Stimulated activated CD8-positive, alpha-beta memory T cell treated with anti-CD3 and anti-CD28 coated beads, Interleukin-15, amount 100 ng/mL, for 24 hours (primary cell): ENCODE measurements at places on chromosomes 6 and 20.

DNA sequence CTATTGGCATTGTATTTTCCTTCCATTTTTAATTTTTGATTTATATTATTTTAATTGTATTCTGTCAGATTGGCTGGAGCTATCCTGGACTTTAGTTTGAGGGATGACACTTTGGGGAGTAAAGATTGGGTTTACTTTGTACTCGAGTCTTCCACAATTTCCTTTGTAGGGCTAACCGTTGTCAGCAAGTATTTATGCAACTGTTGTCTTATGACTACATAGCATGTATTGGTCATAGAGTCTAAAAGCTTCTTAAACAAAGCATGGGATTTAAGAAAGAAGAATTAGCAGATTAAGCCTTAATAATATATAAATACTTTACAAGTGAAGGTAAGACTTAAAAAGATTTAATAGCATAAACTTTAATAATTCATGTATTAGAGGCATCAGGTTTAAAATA is 19.6 kb downstream of the FARS2 start:
- DNase-seq, result no peak

DNA sequence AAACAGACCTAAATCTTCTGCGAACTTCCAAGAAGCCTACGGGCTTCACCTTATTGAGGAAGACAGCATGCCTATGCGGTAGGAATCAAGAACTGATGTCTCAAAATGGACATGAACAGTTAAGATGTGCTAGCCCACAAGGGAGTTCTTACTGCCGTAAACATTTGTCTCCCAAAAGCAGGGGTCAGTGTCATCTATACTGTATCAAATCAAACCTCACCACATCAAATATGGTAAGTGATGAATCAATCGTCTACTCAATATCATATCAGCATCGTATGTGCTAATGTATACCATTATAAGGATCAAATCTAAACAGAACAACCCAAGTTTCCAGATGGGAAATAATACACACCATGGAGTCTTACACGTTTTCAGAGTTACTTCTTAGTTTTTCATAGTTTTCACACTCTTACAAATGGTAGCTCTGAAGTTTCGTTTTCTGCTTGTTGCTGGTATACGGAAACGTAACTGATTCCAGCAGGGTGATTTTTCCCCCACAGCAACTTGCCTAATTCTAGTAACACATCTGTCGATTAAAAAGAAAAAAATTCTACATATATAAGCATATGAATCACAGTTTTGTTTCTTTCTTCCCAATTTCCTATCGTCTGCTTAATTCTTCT is 12.6 kb downstream of the RRBP1 start:
- no peak for DNase-seq

DNA sequence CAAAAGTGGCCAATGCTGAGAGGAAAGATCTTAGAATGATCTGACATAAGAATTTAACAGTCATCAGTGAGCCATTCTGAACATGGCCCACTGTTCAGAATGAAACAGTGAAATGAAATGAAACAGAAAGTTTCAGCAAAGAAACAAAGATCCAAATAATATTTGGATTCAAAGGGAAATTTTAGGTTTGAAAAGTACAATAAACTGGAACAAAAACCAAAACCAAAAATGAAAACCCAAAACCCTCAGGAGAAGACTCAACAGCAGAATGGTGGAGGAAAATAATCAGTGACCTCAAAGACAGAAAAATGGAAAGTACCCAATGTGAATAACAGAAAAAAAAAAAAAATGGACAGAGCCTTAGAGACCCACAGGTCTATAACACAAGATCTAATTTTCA is 66.1 kb upstream of the EMILIN3 start:
- no peak for DNase-seq

GRCh38 chr6:43768983-43769525 is 957 bp upstream of the VEGFA start:
- DNase-seq, result no peak

GRCh38 chr6:24117021-24117420 is 9.0 kb upstream of the NRSN1 start:
- DNase-seq, result no peak

GRCh38 chr6:109304284-109305015 is 77.8 kb downstream of the CD164 start:
- no peak for DNase-seq
